Kidney capillary endothelial cell (primary cell): ENCODE measurements at places on chromosomes 12 and 14.
A peak's percentile ranks its signal among the peaks of the same experiment; 100 is the strongest.

DNA sequence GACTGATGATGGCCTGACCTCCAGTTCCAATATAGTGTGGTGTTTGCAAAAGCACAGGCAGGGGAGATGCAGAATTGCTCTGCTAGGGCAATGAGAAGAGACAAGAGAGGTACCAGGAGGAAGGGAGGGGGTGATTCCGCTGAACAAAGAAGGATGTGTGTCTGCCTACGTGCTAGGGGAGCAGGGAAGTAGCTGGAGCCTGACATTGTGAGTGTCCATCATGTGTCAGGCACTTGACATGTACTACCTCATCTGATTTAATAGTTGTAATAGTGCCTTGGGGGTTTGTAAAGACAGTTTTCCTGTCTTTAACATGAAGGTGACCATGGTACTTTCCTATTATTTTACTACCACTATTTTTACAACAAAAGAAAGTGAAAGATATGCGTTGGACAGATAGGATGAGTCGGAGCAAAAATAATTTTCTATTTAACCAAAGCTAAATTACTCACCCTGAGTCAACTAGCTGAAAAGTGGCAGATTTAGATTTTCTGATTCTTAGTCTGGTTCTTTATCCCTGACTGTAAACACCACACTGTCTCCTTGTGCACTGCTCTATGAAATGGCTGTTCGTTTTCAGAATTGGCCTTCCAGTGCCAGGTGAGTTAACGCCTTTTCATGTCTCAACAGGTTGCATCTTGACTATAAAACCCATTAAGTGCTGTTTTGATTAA is 33.7 kb upstream of the TEAD4 start:
- peak; percentile 27 for DNase-seq

DNA sequence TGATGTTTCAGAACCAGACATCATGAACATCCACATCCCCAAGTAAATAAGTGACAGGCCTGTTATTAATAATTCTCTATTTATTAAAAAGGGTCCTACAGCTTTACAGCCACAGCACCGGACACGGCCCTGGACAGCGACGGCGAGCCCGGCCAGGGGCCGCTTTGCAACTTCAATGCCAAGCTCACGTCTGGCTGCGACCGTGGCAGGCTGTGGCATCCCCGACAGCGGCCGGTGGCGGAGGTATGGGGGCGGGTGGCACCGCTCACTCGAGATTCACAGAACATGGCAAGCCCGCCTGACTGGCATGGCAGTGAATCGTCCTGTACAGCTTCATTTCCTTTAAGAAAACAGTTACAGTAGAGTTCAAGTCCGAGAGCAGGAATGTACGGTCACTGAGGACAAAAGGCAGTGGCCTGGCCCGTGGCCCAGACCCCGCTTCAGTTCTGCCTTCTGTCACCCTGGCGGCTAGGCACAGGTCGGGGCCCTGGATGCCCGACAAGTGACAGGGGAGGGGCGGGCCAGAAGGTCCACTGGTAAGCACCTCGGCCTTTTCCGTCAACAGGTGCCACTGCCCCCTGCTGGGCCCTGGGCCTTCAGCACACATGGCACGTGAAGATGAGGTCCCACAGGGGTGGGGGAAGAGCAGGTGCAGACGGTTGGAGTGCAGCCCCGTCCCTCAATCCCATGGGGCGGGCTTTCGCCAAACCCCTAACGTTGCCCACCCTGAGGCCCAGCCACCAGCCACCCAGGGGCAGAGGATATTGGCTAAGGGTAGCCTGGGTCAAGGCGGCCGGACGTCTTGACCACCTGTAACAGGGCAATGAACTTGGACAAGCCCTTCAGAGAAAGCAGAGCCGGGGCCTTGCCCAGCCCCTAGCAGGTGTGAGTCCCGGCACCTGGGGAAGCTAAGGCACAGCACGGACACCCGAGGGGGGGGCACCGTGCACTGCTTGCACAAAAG is 30.3 kb downstream of the HIP1R start:
- DNase-seq, result no peak

DNA sequence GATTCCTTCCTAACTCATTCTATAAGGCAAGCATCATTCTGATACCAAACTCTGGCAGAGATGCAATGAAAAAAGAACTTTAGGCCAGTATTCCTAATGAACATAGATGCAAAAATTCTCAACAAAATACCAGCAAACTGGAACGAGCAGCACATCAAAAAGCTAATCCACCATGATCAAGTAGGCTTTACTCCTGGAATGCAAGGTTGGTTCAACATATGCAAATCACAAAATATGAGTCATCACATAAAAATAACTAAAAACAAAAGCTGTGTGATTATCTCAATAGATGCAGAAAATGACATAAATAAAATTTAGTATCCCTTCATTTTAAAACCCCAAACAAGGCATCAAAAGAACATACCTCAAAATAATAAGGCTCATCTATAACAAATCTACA is 98.9 kb downstream of the ACSS3 start:
- DNase-seq, result peak; percentile 20

GRCh38 chr14:95463171-95463901 is 53.1 kb downstream of the SYNE3 start:
- DNase-seq, result no peak

DNA sequence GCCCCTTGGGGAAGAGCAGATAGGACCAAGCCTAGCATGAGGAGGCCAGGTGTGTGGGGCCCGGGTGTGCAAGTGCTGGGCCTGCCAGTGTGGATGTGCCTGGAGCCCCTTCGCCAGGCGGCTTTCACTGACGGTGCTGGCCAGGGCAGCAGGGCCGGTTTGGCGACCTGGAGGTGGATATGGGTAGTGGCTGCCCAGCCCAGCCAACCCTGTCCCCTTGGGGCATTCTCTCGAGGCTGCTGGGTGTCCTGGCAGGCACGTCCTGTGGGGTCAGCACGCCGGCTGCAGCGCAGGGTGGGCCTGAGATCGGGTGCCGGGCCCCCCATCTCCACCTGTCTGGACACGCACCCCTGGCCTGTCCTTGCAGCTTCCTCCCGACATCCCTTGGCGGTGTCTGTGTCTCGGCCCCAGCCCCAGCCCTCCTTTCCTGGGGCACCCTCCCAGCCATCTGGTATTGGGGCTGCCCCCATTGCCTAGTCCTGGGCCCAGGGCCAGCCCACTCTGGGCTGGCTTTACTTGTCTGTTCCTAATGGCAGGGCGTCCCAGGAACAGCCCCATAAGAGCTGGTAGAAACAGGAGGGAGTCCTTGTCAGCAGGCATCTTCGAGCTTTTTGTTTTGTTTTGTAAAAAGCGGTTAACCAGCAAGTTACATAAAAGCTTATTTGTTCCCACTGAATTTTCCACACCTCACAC is 7.2 kb upstream of the CRIP2 start:
- DNase-seq, result no peak

- DNase-seq, result no peak
Observed at GRCh38 chr12:3646561-3647241, 106.2 kb downstream of the CRACR2A start.

DNA sequence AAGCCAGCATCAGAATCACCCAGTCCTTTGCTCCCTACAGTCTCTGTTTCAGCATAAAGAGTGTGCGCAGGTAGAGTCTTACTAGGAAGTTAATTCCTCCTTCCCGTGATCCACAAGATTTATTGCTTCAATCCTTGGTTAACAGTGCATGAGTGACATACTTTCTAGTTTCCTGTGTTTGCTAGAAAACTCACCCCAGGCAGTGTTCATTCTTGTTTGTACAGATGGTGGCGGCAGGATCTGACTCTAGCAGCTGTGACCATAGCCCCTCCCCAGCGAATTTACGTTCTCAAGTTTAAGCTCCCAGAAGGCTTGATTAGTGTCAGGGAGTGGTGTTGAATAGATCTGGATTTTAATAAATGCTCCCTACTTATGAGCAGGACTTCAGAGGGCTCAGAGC is 75.9 kb upstream of the ANO2 start:
- no peak for DNase-seq

GRCh38 chr14:87285506-87285905 is 707.5 kb downstream of the GALC start:
- no peak for DNase-seq

DNA sequence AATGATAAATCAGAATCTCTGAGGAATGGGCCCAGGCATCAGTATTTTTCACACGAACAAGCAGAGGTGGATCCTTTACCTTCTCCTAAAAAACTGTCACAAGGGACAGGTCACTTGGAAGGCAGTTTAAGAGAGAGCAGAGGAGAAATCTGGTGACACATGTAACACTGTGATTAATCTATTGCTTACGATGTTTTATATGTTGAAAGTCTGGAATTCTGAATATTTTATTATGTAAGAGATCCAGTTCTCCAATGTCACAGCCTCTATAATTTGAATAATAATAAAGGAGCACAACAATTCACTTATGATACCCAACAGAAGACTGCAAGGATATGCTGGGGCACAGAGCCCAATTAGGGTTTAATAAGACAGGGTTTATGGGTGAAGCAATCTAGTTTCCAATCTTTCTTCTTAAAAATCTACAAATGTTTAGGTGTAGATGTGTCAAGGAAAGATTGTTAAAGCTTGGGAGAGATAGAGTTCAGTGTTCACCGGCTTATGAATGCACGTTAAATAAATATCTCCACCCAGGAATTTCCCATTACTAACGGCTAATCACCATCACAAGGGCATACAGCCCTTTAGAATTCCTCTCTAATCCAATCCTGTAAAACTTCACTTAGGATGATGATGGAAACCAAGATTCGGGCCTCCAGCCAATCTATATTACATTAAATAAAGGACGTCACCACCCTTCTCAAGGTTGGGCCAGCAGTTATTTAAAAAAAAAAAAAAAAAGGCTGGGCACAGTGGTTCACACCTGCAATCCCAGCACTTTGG is 23.4 kb downstream of the DUSP16 start:
- no peak for DNase-seq

GRCh38 chr12:15688202-15688736 is 100.9 kb downstream of the EPS8 start:
- DNase-seq, result no peak

- DNase-seq, result peak; percentile 1
Observed at GRCh38 chr14:23695664-23695999, 59.5 kb downstream of the DHRS2 start.

DNA sequence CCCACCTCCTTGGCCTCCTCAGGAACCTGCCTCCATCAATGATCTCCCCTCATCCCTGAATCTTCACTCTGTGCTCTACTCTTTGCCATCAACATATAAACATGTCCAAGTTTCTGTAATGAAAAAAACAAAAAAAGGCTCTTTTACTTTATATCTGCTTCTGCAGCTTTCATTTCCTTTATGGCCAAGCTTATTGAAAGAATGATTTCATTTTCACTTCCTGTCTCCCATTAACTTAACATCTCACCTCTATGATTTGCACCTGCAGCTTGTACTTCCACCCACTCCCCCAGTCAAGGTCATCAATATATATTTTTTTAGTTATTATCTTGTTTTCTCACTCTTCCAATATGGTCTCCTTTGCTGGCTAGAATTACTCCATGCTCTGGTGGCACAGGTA is 15.6 kb upstream of the RNU6-7 start:
- DNase-seq, result no peak

- no peak for DNase-seq
Observed at GRCh38 chr14:55477680-55478079, 37.3 kb upstream of the TBPL2 start.

GRCh38 chr12:115323223-115323905 is 639.4 kb upstream of the TBX3 start:
- no peak for DNase-seq

GRCh38 chr14:106652494-106652893 is 1126.1 kb downstream of the TMEM121 start:
- no peak for DNase-seq

- DNase-seq, result peak; percentile 30
Observed at GRCh38 chr14:95935228-95935822, 58.7 kb downstream of the TUNAR start.

- no peak for DNase-seq
Observed at GRCh38 chr14:104343690-104344640, 205.6 kb downstream of the KIF26A start.

DNA sequence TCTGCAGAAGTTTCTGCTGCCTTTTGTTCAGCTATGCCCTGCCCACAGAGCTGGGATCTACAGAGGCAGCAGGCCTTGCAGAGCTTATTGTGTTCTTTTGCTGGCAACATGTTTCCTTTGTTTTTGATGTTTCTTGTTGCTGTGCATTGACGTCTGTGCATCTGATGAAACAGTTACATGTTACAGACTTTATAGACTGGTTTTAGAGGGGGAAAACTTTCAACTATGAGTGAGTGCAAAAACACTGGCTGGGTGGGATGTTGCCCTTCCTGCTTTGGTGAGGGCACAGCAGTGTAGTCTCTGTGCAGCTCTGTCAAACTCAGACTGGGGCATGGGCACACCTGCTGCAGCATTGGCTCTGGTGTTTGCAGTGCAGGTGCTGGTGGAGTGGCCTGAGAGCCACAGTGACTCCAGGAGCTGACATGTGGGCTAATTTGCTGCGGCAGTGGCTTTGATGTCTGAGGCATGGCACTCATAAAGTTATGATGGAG is 26.9 kb downstream of the CLEC6A start:
- no peak for DNase-seq

- DNase-seq, result peak; percentile 21
Observed at GRCh38 chr14:76090616-76091391, 60.9 kb upstream of the GPATCH2L start.

- no peak for DNase-seq
Observed at GRCh38 chr12:57719777-57720605, 18.6 kb downstream of the AGAP2 start.
